NCI-H2081 (cell line): ENCODE measurements at places on chromosomes 2 and 18.

DNA sequence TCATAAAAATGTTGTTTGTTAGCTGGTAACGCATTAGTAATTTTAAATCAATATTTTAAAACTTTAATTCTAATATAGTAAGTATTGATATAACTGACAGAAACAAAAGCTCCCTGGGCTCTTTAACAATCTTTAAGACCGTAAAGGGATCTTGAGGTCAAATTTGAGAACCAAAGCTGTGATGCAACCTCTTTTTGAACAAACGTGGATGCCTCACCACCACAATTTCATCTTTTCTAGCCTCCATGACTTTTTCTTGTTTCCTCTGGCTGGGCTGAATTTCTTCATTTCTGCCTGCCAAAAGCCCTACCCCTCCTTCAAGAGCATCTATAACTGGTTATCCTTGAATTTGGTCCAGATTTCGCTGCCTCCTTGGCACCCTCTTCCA is 563 bp upstream of the POLE4 start:
- DNase-seq: no peak

DNA sequence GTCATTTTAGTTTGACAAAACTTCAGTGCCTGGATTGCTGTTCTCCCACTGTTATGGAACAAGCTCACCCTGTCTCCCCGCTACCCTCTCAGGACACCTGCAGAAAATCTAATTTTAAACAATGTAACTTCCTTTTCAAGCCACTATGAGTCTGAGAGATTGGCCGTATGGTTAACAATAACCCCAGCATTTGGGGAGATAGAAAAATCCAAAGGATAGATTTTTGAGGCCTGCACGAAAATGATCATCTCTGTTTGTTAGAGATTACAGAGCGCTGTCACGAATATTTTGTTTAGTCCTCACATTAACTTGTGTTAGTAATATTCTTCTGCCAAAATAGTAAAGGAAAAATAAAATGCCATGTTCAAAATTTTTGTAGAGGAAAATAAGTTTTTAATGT is 24.7 kb downstream of the CAB39 start:
- DNase-seq: no peak

DNA sequence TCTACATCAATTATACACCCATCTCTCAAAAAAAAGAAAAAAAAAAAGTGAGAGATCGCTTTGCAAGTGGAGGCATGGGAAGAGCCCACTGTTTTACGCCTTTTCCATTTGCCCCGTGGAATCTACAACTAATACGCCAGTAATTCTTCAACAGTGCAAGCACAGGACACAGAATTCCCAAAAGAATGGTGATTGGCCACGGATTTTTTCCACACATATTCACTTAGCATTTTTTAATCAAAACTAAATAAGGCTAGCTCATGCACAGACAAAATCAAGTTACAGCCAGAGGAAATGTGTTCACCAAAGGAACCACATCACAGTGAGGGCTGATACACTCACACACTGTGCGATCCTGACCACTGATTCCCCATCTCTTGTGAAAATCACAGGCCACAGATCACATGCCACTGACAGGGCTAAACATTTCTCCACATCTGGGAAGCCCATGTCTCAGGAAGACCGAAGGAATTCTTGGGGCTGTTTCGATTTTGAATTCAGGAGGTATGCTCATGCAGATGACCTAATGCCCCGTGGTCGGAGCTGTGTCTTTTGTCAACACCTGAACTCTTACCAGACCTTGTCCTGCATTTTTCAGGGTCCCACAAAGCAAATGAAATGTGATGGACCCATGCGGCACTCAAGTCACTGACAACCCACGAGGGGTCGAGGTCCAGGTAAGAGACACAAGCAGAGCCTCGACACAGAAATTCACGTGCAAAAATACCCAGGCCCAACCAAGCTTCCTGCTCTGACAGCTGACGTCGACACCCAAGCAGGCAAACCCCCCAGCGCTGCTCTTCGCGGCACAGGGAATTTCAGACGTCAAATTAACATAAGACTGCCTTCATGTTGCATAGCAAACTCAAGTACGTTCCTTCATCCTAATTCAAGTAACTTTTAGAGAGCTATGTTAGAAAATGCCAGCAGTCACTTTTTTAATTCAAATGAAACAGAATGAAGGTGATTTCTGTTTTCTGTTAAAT is 69.6 kb downstream of the ZNF516 start:
- no peak for DNase-seq

DNA sequence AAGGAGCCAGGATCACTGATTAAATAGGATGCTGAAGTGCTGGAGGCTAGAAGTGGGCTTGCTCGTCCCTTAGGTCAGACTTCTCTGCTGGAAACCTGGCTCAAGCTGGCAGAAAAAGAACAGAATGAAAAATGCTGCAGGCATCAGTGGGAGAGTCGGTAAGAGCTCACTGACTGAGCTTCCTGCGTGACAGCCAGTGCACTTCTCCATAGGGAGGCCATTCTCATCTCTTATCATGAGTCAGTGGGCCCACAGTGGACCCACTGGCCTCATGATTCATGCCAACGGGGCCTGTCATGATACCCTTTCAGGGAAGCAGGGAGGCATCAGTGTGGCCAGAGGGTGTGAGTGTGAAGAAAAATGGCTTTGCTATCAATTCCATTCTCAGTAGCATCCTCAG is 498.2 kb downstream of the PTPRM start:
- no peak for DNase-seq

DNA sequence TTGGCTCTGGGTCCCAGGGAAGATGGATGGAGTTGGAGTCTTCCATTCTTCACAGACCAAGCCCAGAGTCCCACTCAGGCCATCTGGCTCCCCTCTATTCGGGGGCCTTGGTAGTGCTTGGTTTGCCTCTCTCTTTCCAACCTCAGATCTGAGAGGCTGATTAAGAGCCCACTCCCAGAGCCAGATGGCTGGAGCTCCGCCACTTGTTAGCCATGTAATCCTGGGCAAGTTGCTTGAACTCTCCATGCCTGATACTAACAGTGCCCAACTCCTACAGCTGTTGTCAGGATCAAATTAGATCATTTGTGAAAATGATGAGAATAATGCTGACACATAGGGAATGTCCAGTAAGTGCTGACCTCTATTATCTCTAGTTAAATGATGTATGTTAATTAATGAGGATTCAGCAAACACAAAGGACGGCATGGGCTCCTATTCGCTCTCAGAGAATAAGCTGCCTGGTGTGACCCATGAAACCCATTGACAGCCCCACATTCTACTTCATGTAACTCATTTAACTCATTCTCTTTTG is 46.6 kb upstream of the SLC14A1 start:
- no peak for DNase-seq
